ENCODE measurements at places on chromosomes 7 and 10. TPM values are rescaled to one million over a fixed set of nuclear protein-coding genes. Genes with fewer than 3 reads are reported as not detected.

DNA sequence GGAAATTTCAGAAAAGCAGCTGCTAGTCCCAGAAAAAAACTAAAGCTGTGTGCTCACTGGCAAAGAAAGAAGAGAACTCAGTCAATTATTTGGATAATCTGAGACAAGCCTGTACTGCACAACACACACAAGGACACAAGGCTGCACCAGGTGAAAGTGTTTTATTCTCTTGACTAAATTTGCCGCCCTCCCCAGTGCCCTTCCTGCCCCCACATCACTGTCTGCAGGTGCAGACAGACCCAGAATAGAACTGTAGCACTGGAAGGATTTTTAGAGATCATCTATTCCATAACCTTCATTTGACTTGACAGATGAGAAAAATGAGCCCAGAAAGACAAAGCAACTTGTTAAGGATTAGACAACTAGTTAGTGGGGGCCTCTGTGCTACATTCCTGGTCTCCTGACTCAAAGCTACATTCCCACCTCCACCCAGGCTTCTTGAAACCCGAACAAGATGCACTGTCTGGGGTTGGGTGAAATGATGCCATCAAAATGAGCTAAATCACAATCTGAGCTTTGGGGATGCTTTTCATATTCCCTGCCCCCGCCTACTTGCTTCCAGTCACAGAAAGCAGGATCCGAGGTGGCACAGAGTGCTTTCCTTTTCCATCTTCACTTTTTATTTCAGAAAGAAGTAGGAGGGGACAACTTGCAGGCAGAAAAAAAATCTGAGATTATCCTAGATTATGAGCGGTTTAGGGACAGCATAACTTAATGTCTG is 5.2 kb upstream of the VAX1 start:
- DNase-seq = no peak

FAM241B gene
- total RNA-seq = 0.39 TPM

MEIG1 gene
- not detected for total RNA-seq

DNA sequence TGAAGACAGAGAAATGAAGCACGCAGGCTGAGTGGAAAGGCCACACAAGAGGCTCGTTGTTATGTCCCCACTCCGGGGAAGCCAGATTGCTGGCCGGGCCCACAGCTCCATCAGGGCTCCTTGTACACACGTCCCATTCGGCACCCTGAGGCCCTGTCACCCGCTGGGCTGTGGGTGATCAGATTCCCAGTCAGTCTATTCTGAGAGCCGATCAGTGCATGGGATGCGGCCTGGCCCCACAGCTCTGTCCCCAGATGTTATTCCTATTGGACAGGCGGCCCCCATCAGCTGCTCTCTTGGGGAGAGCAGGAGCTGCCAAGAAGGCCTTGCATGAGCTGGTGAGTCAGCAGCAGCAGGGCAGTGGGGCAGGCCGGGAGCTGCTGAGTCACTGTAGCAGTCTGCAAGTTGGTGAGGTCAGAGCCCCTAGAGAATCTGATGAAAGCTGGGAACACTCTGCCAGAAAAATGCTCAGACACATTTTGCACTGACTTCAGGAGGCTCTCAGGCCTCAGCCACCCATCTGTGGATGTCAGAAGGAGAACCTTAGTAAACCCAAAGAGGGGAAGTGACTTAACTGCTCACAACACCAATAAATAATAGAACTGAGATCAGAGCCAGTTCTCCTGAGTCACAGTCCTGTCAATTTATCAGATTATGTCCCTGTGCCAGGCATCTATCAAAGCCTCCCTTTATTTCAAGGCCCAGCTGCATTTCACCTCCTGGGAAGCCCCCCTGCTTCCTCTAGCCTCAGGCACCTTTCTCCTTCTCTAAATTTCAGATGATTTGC is 9.4 kb upstream of the PSAP start:
- peak; percentile 99 for DNase-seq

DNA sequence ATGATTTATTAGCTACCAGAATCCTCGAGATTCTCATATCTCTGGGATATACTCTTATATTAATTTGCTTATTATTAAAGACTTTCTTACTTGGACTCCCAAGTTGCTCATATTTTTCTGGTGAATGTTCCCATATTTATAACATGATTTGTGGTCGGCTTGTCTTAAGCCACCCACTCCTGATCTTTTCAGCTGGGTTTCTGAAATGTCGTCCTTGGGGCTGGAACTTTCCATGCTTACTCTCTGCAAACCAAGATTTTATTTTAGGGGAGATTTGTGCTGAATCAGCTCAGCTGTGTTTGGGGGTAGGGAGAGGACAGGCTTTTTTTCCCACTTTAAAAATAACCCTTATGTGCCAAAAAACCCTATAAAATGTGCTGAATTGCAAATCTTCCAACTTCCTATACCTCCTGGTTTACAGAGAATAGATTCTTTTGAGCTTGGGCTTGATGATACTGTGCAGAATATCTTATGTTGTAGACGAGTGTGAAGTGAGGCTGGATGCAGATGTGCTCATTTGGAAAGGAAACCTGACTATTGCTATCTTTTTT is 162.1 kb downstream of the SND1 start:
- DNase-seq = no peak

DNA sequence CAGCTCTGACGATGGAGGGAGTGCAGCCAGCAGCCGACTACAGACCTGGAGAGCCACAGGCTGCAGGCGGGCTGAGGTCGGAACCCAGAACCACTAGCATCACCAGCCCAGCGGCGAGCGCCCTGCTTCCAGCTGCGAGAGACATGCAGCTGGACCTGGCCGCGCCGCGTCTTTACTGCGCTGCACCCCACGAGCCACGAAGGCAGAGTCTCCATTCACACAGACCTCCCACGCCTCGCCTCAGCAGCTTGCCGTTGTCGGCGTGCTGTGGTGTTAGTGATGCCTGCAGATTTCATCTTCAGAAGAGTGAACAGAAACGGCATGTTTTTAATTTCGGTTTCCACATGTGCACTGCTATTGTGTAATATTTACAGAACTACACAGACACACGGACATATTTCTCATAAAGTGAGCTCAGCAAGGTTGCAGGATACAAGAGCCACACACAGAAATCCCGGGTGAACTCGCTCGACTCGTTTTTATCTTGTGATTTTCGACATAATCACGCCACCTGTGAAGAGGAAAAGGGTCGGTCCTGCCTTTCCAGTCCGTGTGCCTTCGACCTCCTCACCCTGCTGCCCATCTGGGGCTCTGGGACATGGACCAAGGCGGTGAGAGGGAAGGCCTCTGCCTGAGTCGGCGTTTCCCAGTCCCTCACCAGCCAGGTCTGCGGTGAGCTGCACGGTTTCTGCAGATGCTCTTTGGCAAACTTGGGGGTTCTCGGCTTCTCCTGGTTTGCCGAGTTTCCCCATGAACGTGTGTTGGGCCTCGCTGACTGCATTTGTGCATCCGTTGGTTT is 252.2 kb downstream of the ELFN1 start:
- DNase-seq = no peak

- DNase-seq = peak; percentile 13
Measured at GRCh38 chr7:70694434-70694970, 437.4 kb upstream of the GALNT17 start.

- DNase-seq = no peak
Measured at GRCh38 chr7:458511-459245, 61.0 kb downstream of the PDGFA start.

All from dermis microvascular lymphatic vessel endothelial cell (primary cell).